ENCODE measurements at places on chromosomes 2 and 18.

DNA sequence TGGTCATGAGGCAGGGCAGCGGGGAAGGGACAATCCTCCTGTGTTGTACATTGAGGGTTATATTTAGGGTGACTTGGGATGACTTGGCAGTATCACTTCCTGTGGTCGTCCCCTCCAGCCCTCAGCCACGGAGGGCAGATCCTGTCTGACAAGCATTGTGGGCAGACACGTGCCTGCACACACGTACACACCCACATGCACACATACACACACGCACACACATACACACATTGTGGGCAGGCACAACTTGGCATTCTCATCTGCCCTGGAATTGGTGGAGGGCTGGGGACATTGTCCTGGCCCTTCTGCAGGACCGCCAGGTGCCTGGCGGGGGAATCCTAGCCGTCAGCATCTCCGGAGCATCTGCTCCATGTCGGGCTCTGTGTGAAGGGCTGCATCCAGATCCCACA, 47.6 kb downstream of the ODC1 start:
- DNase-seq: no peak

GRCh38 chr18:35497027-35497369, 762 bp downstream of the INO80C start:
- no peak for DNase-seq

DNA sequence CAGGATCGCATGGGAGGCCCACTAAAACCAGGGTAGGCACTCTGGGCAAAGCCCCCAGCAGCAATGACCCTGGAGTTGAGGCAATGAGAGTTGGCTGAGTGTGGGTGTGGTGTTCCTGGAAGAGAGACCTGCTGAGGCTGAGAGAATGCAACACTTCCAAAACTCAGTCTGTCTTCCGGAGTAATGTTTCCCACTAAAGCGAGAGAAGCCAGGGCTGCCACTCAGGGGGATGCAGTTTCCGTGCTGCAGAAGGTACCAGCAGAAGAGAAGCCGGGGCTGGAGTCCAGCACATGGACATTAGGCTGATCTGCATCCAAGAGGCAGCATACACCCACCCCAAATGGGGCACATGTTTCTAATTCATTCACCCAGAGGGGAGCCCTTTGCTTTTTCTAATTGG, 127.2 kb upstream of the ARHGAP28 start:
- no peak for DNase-seq

GRCh38 chr2:61135510-61135909, 26.5 kb upstream of the C2orf74 start:
- DNase-seq: no peak

GRCh38 chr2:67945940-67946339, 116.9 kb downstream of the C1D start:
- no peak for DNase-seq

- no peak for DNase-seq
Measured at GRCh38 chr2:173232956-173233744, 121.5 kb upstream of the CDCA7 start.

GRCh38 chr2:161101406-161101805, 58.8 kb upstream of the TANK start:
- DNase-seq: peak; percentile 42

DNA sequence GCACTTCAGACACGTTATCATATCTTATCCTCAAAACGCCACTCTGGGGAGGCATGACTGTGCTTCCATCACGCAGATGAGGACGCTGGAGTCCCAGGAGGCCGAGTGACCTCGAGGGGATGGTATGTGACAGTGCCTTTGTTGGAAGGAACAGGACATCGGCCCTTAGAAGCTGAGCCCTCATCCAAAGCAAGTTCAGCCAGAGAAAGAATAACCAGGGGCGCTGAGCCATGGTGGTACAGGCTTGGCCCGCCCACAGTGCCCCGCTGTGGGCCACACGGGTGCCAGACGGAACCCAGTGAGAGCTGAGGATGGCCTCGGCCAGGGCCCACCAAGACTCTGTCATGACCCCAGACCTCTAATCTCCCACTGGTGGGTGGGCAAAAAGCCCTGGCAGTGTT, 31.3 kb downstream of the HS1BP3 start:
- no peak for DNase-seq

- DNase-seq: no peak
Measured at GRCh38 chr18:78571831-78572347, 407.7 kb upstream of the SALL3 start.

GRCh38 chr2:127675331-127676261, at the start of gene LIMS2:
Gene LIMS2 (minus strand): TSS chr2:127675530. CDS start chr2:127675024, 506 bp downstream.
- no peak for DNase-seq

DNA sequence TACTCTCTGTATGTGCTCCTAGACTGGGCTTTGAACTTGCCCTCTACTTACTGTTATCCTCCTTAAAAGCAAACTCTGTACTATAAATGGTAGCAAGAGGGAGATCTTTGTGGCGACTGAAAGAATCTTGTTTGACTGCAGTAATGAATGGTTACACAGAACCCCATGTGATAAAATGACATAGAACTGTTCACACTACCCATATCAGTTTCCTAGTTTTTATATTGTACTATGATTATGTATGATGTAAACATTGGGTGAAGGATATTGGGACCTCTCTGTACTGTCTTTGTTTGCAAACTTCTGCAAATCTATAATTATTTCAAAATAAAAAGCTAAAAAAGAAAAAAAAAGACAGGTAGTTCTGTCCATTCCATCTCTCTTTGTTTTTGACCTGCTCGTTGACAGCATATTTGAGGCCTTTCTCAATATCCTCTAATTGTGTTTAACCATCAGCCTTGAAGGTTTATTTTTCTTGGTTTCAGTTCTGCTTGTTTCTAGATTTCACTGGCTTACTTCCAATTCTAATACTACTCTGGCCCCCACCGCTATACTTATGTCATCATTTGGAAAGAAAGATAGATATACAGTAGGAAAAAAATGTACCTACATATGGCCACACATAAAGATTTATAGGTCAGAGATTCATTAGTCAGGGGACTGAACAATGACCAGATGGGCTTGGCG, 79.2 kb upstream of the MYO3B start:
- no peak for DNase-seq

DNA sequence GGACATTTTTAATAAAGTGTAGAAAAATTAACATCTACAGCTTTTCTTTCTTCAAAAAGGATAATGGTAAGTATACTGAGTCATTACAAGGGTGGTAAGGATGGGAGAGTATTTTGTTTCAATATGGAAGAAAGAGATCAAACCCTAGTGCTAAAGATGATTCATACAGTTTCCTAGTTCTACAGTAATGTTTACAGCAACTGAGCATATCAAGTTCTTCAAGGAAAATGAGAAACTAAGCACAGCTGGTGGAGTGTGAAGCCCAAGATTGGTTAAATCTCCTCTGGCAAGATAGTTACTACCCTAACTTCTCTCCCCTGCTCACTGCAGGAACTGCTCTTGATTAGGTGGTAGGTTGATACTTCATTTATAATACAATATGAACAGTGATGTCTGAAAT, 467.5 kb downstream of the XIRP2 start:
- DNase-seq: no peak

- no peak for DNase-seq
Measured at GRCh38 chr18:58635891-58636290, 7.0 kb upstream of the ALPK2 start.

- no peak for DNase-seq
Measured at GRCh38 chr2:207825045-207825954, 55.6 kb upstream of the FZD5 start.

- DNase-seq: no peak
Measured at GRCh38 chr2:230471074-230471473, 55.1 kb downstream of the SP100 start.

DNA sequence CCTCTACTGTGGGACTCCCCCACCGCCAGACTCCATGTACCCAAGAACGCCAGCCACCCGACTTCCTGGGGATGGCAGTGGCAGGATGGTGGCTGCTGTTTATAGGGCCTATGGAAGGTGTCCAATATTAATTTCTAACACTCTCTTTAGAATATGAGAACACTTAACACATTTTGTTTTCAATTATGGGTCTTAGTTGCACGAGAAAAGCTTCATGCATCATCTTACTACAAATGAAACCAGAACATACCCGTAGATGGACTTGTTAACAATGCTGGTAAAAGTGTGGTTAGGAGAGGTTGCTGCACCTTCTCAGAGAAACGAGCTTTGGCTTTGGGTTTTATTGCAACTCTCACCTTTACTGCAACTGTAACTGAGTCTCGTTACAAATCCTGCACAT, 335.6 kb upstream of the ID2 start:
- no peak for DNase-seq

- DNase-seq: no peak
Measured at GRCh38 chr2:159671047-159671446, 41.3 kb upstream of the MARCHF7 start.

DNA sequence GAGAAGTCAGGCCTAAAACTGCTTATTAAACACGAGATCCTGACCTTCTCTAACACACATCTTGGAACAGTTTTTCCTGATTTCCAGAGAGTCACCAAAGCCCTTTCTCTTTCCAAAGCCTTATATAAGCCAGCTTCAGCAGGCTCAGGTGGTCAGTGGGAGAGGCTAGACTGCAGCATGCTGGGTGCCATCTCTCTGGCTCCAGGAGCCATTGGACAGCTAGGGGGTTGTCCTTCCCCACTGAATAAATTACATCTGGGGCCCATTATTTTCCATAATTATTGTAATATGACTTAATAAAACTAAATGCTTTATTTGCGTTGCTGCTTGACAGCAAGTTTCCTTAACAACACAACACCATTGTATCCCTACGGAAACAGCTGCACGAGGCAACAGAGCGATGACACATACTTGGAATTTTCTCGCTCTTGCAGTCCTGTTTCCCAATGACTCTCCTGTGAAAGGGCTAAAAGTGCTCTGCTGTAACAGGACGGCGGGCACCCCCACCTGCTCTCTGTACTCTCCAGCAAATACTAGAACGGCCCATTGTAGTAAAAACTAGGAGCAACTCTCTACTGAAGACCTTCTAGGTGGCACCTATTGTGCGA, 160.6 kb downstream of the RNF144A start:
- DNase-seq: no peak

DNA sequence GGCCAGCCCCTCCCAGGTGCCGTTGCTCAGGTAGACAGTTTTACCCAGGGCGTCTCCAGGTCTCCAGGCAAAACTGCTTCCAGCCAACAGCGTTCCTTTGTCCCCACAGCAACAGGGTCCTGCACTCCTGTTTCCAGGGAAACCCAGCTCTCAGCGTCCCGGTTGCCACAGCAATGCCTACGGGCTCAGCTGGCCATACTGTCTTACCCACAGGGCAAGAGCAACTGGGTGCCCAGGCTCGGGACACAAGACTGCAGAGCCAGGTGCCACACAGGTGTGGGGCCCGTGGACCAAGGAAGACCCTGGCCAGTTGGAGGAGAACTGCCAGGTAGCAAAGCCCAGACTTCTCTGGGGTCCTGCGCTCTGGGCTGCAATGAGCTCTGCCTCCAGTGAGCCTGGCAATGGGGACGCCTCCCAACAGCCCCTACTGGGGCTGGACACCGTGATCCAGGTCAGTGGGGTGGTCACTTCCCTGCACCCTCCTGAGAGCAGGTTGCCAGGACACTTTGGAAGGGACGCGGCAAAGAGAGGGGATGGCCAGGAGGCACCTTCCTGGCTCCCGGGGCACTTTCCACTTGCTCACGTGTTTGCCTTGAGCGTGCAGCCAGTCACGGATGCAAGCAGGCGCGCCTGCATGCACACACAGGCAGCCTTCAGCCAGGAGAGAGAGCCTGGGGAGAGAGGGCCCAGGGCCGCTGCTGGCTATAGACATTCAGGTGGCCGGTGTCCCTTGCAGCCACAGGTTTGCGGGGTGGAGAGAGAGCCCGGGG, at the start of gene CROCC2:
Gene CROCC2, plus strand, starts transcription at position 196 of the 770 bp plus-strand sequence. Its CDS starts 178 bp downstream, at position 374.
- no peak for DNase-seq

DNA sequence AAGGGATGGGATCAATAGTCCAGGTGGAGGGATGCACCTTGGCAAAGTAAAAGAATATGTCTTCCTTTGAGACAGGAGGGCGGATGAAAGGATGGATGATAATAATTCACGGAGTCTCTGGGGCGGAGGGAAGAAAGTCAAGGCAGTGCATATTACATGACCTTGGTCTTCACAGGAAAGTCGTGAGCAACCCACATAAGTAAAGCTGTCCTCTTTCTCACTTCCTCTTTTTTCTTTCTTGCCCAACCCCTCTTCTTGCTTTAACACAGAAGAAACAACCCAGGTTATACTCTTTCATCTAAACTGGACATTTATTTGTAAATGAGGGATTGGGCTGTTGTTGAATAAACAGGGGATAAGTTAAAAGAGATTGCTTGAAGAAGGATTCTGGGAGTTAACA, 168.7 kb upstream of the SKOR2 start:
- DNase-seq: no peak

GRCh38 chr2:200337621-200338020, 31.1 kb downstream of the SPATS2L start:
- DNase-seq: no peak

DNA sequence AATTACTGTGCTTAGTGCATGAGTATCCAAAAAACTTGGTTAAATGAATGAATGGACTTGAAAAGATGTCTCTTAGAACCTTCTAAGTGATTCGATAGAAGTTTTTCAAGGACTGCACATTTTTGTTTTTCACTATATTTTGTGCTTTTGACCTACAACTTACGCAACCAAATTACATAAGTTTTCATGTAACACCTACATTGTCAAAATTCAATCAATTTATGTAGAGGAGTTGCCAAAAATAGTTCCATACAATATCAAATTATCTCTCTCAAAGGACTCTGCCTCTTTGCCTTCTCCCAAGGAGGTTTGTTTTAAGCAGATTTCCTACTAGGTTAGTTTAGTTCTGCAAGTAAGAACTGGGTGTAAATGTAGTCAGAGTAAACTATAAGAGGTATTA, 10.3 kb downstream of the MARCHF7 start:
- DNase-seq: no peak

GRCh38 chr2:46812361-46813019, 103.1 kb downstream of the MCFD2 start:
- no peak for DNase-seq

DNA sequence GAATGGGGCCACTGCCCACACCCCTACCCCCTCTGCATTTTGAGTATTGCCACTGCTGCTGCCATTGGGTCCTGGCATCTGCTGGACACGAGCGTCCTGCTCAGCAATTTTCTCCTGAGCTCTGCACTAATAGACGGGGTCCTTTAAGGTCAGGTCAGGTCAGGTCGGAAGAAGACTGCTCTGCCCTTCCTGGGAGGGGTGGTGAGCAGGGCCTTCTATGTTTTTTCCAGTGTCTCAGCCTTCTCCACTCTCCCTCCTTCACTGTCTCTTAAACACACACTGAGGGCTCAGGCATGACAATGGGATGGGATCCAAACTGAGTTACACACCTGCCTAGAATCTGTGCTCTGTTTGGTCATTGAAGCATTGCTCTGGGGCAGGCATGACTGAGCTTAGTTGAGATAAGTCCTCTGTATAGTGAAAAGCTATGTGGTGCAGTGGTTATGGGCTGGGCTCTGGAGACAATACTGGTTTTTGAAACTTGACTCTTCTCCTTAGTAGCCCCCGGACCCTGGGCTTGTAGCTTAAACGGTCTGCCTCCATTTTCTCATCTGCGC, 10.6 kb downstream of the MYO1B start:
- DNase-seq: peak; percentile 35

GRCh38 chr2:70403267-70404053, 101.6 kb upstream of the FAM136A start:
- DNase-seq: peak; percentile 10

Measured in ELF-1 (cell line).